Stimulated activated CD4-positive, alpha-beta T cell treated with anti-CD3 and anti-CD28 coated beads, TNF-alpha, amount 100 ng/mL, for 24 hours (primary cell): ENCODE measurements at places on chromosomes 4 and X.

DNA sequence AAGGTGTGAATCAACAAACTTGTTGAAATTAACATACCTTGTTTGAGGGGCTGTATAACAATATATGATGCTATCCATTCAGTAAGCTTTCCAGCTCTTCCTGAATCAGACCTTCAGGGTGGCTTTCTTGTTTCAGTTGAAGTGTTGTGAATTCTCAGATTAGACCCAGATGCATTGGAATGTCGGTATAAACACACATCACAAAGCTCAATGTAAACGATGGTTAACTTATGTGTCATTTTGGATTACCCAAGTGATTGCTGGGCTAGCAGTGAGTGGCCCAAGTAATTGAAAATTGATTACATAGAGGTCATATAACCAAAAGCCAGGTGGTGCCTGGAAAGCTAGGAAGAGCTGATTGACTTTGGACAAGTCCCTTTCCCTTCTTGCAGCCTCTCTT lies 115.0 kb downstream of the SHROOM4 start:
- no peak for DNase-seq

DNA sequence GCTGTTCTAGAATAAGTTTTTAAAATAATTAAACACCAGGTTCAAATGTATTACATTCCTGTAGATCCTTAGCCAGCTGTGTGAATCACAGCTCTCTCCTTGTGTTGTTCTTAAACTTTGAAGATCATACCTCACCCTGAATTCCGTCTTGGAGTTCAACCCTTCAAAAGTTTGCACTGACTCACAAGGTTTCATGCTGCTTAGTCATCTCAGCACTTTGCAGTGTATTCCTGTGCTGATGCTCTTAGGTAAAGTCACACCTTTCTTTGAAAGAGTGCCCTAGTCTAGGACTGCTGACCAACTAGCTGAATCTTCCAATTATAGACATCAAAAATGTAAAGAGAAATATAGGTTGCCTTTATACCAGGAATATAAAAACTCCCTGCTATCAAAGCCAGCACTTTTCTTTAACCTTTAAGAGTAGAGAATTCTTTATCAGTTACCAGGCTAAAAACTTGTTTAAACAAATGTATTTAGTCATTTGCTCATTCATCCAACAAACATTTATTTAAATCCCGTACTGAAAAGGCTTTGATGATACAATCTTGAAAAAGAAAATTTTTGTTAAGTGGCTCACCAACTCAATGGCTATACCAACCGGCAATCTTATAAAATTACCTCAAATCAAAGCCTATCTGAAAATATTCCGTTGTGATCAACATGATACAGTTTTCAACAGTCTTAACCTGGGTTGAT lies 169.7 kb downstream of the RAP1GDS1 start:
- no peak for DNase-seq

DNA sequence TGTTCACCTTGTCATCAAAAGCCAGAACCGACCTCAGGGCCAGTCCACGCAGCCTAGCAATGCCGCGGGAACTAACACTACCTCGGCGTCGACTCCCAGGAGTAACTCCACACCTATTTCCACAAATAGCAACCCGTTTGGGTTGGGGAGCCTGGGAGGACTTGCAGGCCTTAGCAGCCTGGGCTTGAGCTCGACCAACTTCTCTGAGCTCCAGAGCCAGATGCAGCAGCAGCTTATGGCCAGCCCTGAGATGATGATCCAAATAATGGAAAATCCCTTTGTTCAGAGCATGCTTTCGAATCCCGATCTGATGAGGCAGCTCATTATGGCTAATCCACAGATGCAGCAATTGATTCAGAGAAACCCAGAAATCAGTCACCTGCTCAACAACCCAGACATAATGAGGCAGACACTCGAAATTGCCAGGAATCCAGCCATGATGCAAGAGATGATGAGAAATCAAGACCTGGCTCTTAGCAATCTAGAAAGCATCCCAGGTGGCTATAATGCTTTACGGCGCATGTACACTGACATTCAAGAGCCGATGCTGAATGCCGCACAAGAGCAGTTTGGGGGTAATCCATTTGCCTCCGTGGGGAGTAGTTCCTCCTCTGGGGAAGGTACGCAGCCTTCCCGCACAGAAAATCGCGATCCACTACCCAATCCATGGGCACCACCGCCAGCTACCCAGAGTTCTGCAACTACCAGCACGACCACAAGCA lies 898 bp downstream of the UBQLN2 start:
- peak; percentile 11 for DNase-seq

- no peak for DNase-seq
Measured at GRCh38 chr4:77579406-77580076, 26.1 kb upstream of the CXCL13 start.

DNA sequence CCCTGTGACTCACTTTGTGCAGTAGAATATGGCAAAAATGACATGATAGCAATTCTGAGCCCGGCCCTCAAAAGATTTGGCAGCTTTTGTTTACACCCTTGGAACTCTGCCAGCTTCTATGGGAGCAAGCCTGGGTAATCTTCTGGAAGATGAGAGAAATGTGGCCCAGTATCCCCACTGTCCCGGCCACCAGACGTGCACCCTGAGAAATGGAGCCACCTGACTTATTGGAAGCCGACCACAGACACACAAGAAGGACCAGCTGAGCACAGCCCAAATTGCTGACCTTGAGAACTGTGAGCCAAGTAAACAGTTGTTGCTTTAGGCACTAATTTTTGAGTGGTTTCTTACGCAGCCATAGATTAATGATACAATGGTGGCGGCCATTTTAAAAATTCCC lies 197.0 kb downstream of the STIM2 start:
- no peak for DNase-seq

GRCh38 chr4:726235-726787 lies 20.7 kb downstream of the PCGF3 start:
- DNase-seq, result no peak

DNA sequence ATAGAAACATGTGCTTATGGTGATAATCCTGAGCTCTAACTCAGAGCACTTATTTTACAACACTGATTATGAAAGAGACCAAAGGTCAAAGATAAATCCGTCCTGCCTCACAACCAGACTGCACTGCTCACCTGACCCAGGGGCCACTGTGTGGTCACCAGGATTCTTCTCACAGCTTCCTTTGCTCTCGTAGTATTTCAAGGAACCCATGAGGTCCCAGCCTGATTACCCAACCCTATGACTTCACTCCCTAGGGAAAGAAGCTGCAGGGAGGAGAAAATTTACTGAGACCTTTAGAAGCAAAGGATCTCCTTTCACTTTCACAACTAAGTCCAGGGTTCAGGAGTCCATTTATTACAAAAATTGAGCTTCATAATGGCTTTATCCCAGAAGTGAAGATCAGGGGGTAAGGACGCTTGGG lies 9.6 kb downstream of the SLC25A5 start:
- DNase-seq, result no peak

DNA sequence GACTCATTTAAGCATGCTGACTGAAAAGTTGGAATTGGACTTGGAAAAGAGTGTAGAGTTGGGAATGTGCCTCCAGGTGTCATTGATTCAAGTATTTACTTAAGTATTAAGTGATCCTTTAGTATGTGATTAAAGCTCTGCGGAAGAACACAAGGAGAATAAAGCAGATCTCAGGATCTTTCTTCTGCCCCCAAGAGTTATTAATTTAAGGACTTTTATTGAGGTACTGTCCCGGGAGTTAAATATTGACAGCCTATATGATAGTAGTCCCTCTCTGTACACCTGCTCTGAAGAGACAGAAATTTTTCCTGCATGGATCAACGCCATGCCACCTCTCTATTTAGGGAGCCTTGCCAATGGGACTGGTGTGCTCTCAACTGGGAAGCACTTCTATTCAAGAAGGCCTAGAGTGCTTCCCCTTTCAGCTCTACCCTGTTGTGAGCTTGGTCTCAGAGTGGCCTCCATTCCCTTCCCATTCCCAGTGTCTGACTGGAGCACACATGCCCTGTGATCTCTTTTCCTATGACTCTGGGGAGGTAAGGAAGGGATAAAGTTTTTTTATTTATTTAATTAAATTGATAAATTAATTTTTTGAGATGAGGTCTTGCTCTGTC lies 75.9 kb downstream of the SHISA3 start:
- DNase-seq, result no peak

DNA sequence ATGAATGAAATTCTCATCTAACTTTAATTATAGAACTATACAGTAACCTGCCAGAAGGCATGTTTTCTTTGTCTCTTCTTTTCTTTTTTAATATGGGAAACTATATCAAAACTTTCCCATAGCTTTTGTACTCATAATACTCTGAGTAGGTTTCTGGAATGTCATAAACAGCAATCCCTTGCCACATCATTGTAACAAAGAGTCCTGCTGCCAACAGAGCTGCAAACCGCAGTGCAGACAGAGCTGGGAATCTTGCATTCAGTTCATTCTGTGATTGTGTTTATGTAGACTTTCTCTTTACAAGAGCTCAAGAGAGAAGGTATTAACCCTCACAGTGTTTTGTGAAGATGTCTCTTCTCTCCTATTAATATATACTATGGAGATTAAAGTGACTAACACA lies 304.4 kb upstream of the SLIT2 start:
- no peak for DNase-seq

DNA sequence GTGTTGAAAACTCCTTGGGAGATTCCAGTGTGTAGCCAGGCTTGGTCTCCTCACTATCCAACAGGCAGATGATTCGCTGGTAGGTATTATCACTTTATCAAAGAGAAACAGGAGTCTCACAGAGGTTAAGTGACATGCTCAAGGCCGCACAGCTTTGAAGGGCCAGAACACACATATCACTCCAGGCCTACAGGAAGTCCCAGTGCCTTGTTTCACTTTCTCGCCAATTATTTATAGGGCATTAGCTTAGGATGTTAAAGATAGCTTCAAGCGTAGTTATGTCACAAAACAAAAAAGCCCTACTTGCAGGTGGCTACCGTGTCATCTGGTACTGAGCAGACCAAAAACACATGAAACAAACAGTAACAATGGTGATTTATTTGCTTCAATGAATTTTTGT lies 13.2 kb downstream of the ATP8A1 start:
- no peak for DNase-seq

GRCh38 chr4:54289316-54289715 lies 60.2 kb downstream of the PDGFRA start:
- no peak for DNase-seq

DNA sequence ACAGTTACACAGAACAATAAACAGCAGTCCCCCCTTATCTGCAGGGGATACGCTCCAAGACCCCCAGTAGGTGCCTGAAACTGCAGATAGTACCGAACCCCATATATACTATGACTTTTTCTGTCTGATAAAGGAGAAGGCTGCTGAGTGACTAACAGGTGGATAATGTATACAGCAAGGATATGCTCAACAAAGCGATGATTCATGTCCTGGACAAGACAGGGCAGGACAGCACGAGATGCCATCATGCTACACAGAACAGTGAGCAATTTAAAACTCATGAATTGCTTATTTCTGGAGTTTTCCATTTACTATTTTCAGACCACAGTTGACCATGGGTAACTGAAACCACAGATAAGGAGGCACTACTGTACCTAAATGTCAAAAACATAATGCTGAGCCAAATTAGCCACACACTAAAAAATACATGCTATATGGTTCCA lies 76.1 kb downstream of the MANBA start:
- DNase-seq, result no peak

GRCh38 chr4:2417226-2417764 lies 1.1 kb downstream of the ZFYVE28 start:
- no peak for DNase-seq

- DNase-seq, result no peak
Measured at GRCh38 chr4:66223068-66223703, 552.9 kb upstream of the EPHA5 start.

DNA sequence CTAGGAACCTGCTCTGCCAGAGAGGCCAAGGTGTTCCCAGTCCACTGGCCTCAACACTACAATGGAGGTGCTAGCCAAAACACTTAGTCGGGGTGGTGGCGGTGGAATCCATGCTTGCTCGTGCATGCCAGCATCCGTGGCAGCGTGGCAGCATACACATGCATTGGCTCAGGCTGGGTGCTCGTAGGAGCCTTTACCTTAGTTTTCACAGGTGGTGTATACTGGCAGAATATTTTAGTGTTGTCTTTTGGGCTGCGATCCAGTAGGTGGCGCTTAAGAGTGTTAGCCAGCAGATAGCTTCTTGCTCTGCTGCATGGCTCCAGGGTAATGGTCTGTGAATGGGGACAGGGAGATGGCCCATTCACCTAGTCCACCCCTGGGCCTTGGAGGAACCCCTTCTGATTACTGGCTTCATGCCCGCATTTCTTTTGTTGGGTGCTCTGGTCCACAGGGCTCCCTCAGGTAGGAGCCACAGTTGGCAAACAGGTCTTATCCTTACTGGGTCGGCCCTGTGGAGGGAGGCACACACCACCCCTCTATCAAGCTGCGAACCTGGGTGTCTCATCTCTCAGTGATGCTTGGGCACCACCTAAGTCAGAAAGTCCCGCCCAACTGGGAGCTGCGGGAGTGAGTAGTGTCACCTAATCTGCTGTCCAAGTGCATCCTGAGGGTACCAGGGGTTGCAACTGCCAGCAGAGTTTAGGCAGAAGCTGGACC lies 40.0 kb downstream of the RIPPLY1 start:
- DNase-seq, result no peak

- no peak for DNase-seq
Measured at GRCh38 chr4:128416921-128417320, 129.3 kb upstream of the PGRMC2 start.

DNA sequence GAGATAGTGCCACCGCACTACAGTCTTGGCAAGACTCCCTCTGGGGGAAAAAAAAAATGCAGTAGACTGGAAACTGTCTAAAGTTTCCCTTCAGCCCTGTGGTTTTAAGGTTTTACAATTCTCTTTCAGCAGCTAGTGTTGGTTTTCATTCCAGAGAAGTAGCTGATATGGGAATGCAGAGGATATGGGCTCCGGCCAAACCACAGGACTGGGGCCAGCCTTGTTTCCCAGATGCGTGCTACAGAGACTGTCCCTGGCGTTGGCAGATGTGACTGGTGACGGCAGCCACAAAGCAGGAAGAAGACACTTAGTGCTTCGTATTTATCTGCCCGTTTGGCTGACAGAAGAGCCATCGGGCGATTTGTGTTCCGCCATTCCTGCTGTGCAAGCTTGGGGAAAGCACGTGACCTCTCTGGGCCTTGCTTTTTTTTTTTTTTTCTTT lies 43.2 kb downstream of the ZBTB49 start:
- DNase-seq, result no peak

GRCh38 chrX:40854242-40854641 lies 118.9 kb upstream of the MED14 start:
- no peak for DNase-seq

- DNase-seq, result no peak
Measured at GRCh38 chr4:85177092-85177491, 210.6 kb upstream of the WDFY3 start.

GRCh38 chrX:100673397-100673953 lies 29.5 kb downstream of the SRPX2 start:
- no peak for DNase-seq

DNA sequence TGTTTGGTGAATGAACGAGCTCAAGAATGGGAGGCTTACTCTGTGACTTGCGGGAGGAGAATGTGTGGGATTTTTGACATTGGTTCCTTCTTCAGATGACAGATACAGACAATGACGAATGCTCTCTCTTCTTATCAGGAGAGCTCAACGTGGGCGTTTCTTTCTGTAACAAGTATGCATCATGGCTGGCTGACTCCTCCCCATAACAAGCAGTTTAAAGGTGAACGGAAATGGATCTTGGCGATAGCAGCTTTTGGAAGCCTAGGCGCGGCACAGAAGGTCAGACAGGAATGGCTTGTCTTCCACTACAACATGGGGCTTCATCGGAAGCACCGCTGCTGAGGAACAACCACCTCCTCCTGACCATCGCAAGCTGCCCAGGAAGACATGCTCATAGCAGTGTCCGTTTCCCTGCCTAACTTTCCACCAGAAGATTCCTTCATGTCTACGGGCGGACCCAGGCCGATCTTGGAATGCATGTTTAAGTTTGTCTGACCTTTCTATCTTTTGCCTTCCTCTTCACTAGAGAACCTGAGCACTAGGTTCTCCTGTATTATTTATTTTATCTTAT lies 18.3 kb upstream of the ACSL1 start:
- DNase-seq, result no peak
